ENCODE measurements at places on chromosomes 12 and 14. TPM values are rescaled to one million over a fixed set of nuclear protein-coding genes. Genes with fewer than 3 reads are reported as not detected.

DNA sequence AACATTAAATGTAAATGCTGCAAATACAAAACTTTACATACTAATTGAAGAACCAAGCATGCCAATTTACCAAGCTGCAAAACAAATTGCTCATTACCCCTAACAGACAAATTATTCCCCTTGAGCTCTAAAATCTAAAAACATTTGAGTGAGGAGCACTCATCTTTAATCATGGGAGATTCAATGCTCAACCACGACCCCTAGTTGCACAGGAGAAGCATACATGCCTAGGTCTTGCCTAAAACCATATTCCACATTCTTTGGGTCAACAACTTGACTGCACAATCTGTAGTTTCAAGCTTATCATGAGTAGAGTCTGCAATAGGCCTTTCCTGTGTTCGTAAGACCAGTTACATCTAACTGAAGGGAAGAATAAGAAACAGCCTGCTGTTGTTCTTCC is 69.7 kb downstream of the MGAT4C start:
- no peak for DNase-seq

DNA sequence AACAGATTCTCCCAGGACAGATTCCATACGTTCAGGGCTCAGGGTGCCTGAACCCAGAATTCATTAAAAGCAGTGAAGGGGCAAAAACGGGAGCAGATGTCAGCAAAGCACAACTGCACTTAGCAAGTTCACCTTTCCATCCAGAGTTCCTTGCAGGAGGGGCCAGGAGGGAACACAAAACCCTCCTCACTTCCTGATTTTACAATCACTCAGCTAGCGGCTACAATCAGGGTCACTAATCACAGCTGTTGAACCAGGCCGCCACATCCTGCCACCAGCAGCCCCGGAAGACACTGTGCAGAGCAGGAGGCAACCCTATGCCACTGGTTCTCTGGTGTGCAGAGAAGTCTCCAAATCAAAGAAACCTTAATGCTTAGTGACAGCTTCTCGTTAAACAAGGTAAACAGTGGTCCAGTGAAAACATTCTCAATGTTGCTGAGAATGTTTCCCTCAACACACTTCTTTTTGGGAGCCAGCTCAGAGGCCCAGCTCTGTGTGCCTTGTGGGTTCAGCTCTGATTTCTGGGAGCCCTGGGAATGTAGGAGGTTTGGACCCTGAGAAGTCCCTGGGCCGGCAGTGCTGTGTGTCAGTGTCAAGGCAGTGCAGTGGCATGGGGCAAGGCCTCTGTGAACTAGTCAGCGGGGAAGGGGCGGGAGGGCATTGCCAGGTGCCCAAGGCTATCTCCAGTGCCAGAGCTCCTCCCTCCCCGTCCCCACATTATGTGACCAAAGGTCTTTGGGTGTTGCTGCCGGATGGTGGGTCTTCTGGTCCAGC is 54.5 kb downstream of the VCPKMT start:
- no peak for DNase-seq

Gene SUDS3
- 58.7 TPM for total RNA-seq

Gene TC2N
- total RNA-seq = 36.2 TPM

Gene FAM186B
- total RNA-seq = 0.21 TPM

Gene GMPR2
- 88.3 TPM for total RNA-seq

GRCh38 chr14:105562713-105563346 is 36.4 kb downstream of the TMEM121 start:
- DNase-seq = no peak

DNA sequence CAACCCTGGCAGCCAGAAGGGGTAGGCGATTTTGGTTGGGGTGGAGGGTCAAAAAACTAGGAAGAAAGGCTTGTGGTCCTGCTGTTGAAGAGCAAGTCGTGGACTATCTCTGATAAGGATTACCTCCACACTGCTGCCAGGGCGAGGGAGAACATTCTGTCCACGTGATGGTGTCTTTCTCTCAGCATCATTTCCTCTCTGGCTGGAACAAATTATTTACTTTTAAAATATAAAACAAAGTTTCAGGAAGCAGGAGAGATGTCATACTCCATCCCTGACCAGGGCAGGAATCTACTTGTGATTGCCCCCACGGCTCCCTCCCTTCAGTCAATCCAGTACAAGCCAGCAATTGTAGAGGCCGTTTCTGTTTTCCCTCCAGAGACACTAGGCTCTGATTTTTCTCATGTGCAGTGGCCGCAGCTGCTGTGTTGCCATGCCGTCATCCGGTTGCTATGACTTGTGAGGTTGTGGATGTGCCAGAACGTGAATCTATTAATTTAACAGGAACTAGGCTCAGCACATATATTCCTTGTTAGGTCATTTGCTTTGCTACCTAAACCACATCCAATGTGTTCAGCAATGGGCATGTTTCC is 61.5 kb upstream of the PTGR2 start:
- DNase-seq = no peak

Gene ATF1
- 41.6 TPM for total RNA-seq
